ENCODE measurements at places on chromosomes 12 and 14. TPM values are rescaled to one million over a fixed set of nuclear protein-coding genes. Genes with fewer than 3 reads are reported as not detected.

CPNE8 gene
- total RNA-seq, result 37.7 TPM

KCNK13 gene
- total RNA-seq, result 0.32 TPM

LAG3 gene
- total RNA-seq, result 0.21 TPM

DENR gene
- 49.4 TPM for total RNA-seq

MORN3 gene
- 0.16 TPM for total RNA-seq

COX8C gene
- total RNA-seq, result not detected

MYRFL gene
- total RNA-seq, result 0.85 TPM
